ENCODE measurements at places on chromosomes 12 and 14.

DNA sequence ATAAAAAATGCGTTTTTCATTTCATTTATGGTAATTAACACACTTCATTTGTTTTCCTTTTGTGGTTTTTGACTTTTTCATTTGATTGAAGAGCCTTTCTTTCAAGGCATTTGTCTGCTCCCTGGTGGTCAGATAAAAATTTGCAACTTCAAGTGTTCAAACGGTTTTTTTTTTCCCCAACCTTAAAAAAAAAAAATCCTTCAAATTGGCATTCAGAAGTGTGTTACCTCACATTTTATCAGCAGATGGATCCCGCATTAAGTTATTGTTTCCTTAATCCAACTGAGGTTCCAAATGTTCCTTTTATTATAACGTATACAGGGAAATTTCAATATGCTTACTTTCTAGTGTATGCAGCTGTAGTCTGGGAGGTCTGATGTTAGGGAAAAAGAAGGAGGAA is 47.2 kb downstream of the MYF5 start:
- peak; percentile 13 for DNase-seq

DNA sequence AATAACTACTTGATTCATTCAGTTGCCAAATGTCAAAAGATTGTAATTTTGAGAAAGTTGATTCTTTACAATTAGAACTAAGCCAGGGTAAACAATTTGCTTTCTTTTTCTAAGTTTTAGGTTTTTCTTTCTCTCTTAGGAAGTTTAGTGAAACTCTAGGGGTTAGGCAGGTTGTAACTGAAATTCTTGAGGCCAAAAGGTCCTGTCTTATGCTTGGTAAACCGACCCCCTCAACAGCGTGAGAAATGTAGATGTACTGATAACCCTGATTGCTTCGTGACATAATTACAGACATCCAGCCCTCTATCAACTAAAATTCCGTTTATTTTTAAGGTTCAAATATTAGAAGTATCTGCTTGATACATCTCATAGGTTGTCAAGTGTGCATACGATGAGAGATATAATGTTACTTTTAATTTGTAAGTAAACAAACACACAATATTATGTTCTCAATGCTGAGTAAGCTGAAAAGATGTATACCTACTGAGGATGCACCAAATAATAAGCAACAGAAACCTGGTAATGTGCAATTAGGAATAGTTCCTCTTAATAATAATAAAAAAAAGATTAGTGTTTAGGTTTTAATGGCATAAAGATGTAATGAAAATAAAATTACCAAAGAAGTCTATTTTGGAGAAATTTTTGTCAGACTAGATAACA is 7.2 kb downstream of the FUT8 start:
- DNase-seq: no peak

GRCh38 chr14:54805070-54805444 is 97.6 kb downstream of the GCH1 start:
- no peak for DNase-seq

DNA sequence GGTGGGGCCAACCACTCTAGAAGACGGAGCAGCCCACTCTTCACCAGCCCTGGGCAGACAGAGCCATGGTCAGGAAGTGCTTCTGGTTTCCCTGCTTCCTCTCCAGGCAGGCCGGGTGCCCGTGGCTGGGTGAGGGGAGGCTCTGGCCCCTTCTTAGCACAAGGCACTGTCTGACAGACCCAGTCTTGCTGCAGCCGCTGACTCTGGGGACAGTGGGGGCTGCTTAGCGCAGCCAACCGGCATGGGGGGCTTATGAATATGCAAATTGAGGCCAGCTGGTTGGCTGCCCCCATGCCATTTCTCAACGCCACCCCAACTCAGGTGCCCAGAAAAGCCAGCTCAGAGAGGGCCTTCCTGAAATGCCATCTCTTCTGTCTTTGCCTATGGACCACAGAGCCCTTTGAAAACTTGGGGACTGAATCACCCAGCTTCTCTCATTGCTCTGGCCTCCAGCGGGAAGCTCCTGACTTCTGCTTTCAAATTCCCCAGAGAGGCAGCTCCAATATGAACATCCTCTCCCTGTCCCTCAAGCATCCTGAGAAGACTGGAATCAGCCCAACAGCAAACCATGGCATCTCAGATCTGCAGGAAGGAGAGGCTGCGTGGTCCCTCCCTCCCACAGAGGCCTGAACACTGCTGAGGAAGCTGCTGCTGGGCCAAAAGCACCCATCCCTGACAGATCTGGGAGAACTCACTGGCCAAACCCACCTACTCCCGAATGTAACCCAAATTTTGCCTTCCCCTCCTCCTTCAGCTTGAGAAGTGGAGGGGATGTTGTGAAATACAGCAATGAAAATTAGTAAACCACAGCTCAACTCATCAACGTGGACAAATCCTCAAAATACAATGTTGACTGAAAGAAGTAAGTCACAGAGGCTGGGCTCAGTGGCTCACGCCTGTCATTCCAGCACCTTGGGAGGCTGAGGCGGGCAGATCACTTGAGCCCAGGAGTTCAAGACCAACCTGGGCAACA is at the start of gene PROX2:
TSS of gene PROX2 (minus strand) at position 205 of the 973 bp plus-strand sequence. CDS start 12,311 bp downstream, outside the sequence.
- DNase-seq: no peak

- no peak for DNase-seq
These were observed at the start of gene NRXN3 for GRCh38 chr14:78170203-78170602. Gene NRXN3 (plus strand): TSS chr14:78170373. CDS start chr14:78243094, 72,721 bp downstream.

DNA sequence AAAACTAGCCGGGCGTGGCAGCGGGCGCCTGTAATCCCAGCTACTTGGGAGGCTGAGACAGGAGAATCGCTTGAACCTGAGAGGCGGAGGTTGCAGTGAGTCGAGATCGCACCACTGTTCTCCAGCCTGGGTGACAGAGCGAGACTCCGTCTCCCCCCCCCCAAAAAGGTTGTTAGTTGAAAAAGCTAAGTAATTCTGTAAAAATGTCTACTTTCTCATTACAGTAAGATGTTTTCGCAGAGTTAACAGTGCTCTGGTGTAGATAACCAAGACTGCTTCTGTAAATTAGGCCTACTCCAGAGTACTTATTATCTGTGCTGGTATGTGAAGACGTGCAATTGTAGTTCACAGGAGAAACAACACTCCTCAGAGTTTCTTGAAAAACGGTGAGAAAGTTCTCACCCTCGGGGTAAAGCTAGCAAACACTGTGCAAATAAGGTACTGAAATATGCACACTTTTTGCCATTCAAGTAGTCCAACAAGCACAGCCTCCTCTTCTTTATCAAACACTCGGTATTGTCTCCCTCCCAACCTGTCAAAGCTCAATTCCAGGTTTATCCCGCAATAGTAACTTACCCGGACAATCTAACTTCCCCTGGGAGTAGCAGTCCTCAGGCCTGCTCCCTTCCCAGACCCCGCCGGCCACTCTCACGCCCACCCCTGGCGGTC is 974 bp downstream of the BTBD7 start:
- no peak for DNase-seq

GRCh38 chr14:103122585-103122946 is 695 bp upstream of the TNFAIP2 start:
- DNase-seq: no peak

DNA sequence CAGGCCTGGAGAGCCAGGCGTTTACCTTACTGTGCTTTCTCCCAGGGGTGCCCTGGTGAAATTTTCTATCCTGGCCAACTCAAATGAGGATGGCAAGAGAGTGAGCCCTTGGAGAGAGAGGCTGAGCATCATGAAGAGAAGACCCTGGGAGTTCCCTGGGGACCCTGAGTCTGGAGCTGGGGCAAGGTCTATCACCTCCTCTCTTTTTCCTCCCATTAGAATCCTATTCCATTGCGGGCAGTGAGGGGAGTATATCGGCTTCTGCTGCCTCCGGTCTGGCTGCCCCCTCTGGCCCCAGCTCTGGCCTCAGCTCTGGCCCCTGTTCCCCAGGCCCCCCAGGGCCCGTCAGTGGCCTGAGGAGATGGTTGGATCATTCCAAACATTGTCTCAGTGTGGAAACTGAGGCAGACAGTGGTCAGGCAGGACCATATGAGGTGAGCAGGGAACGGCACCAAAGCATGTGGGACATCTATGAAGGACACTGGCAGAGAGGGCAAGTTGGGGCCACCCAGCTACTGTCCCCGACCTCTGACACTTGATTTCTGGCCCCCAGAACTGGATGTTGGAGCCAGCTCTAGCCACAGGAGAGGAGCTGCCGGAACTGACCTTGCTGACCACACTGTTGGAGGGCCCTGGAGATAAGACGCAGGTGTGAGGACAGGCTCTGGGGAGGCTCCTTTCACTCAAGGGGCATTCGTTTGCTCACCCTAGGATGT is 1.6 kb downstream of the ARHGEF25 start:
- no peak for DNase-seq

DNA sequence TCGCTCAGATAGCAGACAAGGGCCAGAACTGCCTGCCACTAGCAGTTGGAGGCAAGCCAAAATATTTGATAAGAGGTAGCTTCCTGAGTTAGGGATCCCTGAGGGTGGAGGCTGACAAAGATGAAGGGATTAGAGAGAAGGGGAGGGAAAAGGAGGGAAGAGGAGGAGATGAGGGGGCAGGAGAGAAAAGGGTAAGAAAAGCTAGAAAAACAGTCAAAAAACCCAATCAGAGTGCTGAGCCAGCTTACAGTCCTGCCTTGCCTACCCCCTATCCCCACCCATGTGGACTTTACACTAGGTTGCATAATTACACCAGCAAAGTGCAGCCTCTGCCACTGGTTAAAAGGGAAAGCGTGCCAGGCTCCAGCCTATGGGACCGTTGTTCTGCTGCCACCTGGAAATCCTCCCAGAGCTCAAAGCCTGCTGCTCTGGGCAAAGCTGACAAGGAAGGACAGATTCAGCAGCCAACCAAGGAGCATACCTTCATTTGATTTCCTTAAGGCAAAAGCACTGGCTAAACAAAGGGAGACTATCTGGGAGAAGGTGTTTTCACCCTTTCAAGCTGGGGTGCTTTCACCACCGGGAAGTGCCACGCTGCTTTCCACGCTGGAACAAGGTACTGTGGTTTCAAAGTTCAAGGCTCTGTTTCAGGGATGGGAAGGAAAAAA is 3.8 kb upstream of the NUMB start:
- no peak for DNase-seq

DNA sequence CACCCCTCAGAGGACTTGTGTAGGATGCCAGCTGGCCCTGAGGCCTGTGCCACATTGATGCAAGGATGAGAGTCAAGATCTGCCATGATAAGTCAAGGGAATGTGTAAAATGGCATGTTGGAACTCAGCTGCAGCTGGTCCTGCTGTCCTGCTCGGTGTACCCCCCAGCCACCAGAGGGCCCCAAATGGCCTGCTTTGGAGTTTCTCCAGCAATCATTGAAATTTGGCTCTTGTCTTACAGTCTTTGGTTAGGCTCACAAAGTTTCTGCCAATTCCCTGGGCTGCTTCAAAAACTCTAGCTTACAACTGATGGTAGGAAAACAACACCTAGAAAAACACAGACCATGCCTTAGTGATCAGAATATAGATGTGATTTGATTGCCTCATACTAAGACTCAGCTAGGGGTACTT is 76.8 kb downstream of the HSD17B6 start:
- DNase-seq: no peak

- no peak for DNase-seq
These were observed 762 bp downstream of the PPP2R5E start for GRCh38 chr14:63542231-63542999.

GRCh38 chr12:19453961-19454360 is 14.7 kb downstream of the AEBP2 start:
- DNase-seq: no peak
